ENCODE measurements at places on chromosomes 5 and 9.

- DNase-seq: no peak
These were observed 10.3 kb downstream of the FAT2 start for GRCh38 chr5:151580858-151581257.

GRCh38 chr5:124906339-124907097 is 160.1 kb upstream of the ZNF608 start:
- DNase-seq: peak; percentile 31

DNA sequence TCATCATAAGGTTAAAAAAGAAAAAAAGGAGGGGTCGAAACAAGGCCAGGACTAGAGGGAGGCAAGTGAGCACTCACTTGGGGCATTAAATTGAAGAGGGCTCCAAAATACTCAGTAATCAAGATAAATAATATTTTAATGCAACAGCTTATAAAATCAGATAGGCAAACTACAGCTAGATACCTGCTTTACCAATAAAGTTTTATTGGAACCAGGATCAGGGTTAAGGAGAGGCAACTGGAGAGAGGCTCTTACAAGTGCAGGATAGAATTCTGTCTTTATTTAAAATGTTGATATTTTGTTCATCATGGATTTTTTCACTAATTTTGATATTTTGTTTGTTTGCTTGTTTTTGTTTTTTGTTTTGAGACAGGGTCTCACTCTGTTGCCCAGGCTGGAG is 30.3 kb upstream of the PURA start:
- DNase-seq: no peak

DNA sequence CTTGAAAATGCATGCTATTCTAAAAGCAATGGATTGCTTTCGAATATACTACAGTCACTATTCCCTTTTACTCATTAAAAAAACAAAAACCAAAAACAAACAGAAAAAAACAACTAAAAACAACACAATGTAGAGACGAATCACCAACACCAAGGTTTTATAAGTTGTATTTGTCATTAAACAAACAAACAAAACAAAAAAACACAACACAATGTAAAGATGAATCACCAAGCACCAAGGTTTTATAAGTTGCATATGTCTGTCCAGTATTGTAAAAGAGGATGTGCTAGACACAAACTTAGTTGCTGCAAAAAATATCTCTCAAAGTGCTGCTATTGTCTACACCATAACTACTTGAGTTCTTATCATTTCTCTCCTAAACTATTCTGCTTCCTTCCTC is 1269.2 kb downstream of the EFNA5 start:
- DNase-seq: no peak

- no peak for DNase-seq
These were observed 232.8 kb downstream of the NR2F1-AS1 start for GRCh38 chr5:93348231-93348630.

Measured in NCI-H1105 (cell line).